ENCODE measurements at places on chromosomes 6 and 20.

- DNase-seq, result no peak
Measured at GRCh38 chr6:88493717-88494116, 327.6 kb upstream of the CNR1 start.

GRCh38 chr6:168200571-168201134 is 118.9 kb downstream of the DACT2 start:
- DNase-seq, result no peak

DNA sequence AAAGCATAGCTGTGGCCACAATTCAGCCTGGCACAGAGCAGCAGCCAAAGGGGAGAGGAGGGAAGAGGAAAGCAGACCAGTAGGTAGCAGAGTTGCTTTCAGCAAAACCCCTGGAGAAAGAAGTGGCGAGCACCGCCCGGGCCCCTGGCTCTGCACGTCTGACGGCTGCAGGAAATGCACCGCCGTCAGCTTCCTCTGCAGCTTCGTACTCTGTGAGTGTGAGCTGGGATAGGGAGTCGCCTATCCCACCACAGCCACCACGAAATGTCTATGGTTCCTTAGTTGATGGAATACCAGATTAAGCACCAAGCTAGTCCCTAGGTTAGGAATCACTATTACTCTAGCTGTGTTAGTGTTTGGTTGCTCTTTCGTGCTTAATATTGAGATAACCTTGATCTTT is 79.9 kb upstream of the NAA20 start:
- no peak for DNase-seq

DNA sequence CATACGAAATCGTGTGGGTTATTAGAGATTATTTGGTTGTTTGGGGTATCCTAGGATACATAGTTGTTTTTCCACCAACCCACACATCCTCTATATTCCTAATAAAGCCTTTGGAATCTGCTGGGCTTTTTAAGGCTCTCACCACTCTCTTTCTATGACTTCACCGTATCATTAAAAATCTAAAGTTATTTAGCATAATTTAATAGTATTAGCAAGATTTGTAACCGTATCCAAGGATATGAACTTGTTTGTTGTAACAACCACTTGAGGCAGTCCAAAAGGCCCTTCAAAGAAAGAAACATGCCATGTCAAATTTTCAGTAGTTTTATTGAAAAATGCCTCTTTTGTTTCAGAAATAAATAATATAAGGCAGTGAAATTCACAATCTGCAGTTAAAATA is 121.8 kb downstream of the COL12A1 start:
- no peak for DNase-seq

GRCh38 chr20:17857639-17858449 is 110.8 kb downstream of the SNX5 start:
- no peak for DNase-seq

DNA sequence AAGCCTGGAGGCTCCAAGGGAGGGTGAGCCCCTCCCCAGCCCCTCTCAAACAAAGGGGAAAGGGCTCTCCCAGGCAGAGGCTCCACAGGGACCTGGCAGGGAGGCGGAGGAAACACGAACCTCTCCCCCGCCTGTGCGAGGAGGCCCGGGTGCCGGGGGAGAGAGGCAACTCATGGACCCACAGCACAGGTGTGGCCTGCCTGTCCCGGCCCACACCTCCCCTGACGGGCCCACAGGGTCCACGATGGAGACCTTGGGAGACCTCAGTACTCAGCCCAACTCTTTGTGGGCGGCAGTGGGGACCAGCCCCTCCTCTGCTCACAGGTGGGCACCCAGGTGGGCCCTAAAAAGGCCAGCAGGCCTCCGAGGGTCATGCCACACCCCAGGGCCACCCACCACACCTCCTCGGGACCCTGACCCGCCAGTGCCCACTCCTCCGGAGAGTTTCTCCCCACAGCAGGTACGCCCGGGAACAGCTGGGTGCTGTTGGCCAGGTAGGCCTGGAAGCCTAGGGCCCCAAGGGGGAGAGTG is 12.2 kb downstream of the LAMA5 start:
- DNase-seq, result no peak

DNA sequence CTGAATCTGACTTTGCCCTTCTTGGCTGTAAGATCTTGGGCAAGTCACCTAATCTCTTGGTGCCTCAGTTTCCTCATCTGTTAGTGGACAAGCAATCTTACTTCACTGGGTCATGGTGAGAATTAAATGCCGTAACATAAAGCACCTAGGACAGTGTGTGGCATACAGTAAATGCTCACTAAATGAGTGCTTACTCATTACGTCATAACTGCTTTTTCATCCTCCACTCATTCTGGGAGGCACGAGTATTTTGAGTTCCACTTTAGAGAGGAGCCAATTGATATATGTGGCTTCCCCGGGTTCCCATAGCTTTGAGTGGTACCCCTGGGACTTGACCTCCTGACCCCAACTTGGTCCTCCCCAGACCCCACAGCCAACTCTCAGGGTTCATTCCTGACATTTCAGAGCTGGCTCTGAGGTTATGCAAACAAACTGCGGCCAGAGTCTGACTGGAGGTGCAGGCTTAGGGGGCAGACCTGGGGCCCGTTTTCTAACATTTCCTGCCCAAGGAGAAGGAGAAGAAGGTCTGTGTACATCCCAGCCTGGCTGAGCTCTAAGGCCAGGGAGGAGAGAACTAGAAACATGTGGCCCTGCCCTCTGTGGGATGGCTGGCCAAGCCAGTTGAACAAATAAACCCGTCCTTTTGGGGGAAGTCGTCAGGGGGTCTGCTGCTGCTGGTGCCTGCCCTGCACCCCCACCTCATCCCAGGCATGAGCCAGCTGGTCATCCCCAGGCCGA is 5.8 kb downstream of the ANGPT4 start:
- DNase-seq, result no peak
